ENCODE measurements at places on chromosomes 3 and 15.

DNA sequence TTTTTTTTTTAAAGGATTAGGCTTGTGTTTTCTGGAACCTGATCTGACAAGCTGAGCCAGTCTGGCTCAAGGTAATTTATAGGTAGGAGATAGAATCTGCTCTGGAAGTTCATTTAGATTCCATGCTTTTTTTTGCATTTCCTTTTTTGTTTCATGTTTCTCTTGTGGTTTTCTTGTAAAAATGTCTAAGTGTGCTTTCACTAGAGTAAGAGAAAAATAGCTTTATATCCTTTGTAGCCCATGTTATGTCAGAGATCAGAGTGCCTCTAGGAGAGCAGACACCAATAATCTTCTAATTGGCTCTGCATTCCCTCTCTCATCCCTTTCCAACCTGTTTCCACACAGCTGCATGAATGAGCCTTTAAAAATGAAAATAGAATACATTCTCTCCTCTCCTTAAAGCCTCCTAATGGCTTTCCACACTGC, 389.8 kb upstream of the KCNMB2 start:
- DNase-seq: peak; percentile 7

DNA sequence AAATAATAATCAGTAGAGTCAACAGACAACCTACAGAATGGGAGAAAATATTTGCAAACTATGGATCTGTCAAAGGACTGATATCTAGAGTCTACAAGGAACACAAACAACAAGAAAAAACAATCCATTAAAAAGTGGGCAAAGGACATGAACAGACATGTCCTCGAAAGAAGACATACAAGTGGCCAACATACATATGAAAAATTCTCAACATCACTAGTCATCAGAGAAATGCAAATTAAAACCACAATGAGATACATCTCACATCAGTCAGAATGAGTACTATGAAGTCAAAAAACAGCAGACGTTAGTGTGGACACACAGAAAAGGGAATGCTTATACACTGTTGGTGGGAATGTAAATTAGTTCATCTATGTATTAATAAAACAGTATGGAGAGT, 33.7 kb downstream of the SLC2A2 start:
- DNase-seq: no peak

DNA sequence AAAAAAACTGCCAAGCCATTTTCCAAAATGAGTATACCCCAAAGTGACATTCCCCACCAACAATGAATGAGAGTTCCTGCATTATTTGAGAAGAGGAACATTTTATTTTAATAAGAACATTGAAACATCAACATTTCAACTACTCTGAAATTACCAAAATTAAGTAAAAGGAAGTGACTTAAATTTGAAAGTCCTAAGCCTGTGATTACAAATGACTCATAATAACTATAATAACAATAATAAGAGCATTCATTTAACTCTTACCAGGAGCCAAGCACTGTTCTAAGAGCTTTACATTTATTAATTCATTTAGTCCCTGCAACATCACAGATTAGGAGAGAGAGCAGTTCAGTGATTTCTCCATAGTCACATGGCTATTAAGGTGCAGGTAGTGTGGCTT, 32.4 kb downstream of the LRRC28 start:
- no peak for DNase-seq

GRCh38 chr3:141150081-141150830, 81.4 kb upstream of the PXYLP1 start:
- no peak for DNase-seq

DNA sequence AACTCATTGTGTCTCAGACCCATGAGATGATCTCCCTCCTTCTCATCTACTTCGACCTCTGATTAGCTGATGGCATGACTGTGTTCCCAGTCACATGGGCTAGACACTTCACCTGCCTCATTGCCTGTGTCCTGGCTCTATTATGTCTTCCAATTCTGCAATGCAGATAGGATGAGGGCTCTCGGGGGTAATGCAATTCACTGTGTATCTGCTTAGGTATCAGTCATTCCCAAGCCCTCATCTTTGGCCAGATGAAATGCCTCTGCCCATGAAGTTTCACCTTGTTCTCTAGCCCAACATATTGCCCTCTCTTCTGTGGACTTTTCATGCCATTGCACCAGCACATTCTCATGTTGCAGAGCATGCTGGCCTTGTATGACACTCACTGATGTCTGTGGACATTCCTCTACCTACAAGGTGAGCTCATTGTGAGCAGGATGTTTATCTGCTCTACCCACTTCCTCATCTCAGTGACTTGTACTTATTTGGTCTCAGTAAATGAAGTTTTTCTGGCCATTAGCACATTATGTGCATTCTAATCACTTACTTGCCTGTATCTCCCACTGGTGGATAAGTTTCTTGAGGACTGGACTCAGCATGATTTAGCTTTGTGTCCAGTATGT, 32.3 kb downstream of the MOBP start:
- DNase-seq: no peak

DNA sequence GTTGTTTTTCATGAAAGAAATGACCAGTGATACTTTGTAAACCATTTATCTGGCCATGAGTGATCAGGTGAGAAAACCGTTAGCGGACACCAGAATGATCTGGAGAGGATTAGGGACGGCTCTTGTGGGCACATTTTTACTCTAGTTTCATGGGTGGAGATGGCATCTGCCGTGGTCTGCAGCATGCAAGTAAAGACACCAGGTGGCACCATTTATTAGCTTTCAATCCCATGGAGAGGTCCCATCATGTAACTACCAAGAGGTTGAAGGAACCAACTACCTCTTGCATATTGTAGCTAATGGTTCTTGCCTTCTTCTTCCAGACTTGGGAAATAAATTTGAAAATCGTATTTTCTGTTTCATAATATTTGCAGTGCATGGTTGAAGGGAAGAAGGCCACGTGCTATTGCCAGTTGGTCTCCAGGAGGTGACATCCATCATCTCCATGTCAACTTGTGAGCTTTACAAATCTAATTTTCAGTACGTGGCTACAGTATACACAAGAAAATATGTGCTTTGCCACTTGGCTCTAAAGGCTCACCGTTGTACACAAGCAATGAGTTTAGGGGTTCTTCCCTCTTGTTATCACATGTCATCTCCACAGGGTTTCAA, 1.5 kb upstream of the MAPKBP1 start:
- DNase-seq: no peak

GRCh38 chr15:55802600-55803376, 59.8 kb upstream of the PRTG start:
- DNase-seq: no peak

DNA sequence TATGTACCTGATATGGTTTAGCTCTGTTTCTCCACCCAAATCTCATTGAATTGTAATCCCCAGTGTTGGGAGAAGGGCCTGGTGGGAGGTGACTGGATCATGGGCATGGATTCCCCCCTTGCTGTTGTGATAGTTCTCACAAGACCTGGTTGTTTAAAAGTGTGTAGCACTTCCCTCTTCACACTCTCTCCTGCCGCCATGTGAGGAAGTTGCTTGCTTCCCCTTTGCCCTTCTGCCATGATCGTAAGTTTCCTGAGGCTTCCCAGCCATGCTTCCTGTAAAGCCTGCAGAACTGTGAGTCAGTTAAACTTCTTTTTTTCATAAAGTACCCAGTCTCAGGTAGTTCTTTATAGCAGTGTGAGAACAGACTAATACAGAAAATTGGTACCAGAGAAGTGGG, 93.1 kb downstream of the C3orf70 start:
- DNase-seq: no peak

- no peak for DNase-seq
Observed at GRCh38 chr15:48596841-48597240, 48.7 kb downstream of the FBN1 start.

DNA sequence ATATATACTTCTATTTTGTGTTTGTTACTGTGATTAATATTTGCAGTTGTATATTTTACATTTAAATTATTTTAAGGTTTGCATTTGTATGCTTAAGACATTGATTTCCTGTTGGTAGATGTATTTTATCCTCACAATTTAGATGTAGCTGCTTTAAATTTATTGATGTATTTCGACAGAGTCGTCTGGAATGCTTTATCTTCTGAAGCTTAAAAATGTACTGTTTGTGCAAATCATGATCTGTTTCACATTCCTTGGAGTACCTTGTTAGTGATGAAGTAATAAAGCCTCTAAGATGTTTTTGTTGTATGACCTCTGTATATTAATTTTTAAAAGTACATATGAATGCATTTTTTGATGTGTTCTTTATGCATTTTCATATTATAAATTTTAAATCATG, 1.9 kb downstream of the CHD2 start:
- DNase-seq: no peak

GRCh38 chr3:31188112-31188511, 293.7 kb upstream of the GADL1 start:
- DNase-seq: no peak

DNA sequence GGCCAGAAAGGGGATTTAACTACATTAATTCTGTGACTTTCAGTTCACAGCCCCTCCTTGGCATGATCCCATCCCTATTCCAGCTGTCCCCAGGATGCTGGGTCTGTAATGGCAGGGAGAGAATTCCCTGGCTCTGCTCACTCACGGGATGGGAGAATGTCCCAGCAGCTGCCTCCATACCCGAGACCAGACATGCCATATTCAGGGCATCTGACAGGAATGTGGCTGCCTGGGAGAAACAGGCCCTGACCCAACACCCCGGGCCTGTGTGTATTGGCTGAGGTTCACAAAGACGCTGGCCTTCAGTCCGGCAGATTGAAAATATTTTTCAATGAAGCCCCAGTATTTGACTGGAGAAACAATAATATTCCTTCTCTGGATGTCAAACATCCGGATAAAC, 83.6 kb upstream of the SMAD3 start:
- DNase-seq: no peak

DNA sequence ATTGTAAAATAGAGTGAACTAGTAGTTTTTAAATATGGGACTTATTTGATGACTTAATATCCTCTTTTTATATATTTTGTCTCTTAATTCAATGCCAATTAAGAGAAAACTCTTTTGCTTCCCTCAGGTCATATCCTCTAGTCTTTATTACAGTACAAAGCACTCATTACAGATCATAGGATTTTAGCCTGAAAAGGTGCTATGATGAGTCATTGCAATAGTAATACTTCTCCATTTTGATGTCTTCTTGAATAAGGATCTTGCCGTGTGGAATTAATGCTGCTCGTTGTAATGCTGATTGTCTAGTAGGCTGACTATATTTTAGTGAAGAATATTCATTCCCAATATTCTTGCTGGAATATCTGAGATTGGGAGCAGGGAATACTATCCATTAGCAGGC, 612.2 kb upstream of the GOLIM4 start:
- DNase-seq: no peak

DNA sequence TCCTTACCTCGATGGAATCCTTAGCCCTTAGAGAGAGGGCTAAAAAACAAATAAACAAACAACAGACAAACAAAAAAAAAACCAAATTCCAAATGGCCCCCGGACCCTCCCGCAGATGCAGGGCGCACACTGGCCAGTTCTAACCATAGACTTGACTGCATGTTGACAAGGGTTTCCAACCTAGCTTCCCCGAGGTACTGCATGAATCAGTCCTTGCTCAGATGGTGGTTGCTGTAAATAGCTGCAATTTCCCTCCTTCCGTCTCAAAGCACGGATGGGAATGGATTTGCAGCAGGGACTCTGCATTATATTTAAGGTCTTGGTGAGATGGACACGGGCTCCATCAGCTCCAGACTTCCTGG, 162.8 kb downstream of the CD47 start:
- no peak for DNase-seq
